ENCODE measurements at places on chromosomes 12 and 14. TPM values are rescaled to one million over a fixed set of nuclear protein-coding genes. Genes with fewer than 3 reads are reported as not detected.

Gene FAIM2
- 17.9 TPM for total RNA-seq

Gene AQP2
- total RNA-seq = not detected

Gene FAM181A
- 2.4 TPM for total RNA-seq

Gene GDF11
- 6.1 TPM for total RNA-seq

Gene KRT2
- total RNA-seq = not detected

Gene SAMD15
- total RNA-seq = 12.6 TPM

Gene EML1
- total RNA-seq = 116 TPM

Gene RHNO1
- 49.7 TPM for total RNA-seq

Gene RNASE12
- total RNA-seq = not detected

Gene BCAT1
- total RNA-seq = 48.5 TPM

Gene NANOG
- total RNA-seq = not detected

GRCh38 chr12:77974645-77975044 is 144.0 kb downstream of the NAV3 start:
- no peak for DNase-seq

DNA sequence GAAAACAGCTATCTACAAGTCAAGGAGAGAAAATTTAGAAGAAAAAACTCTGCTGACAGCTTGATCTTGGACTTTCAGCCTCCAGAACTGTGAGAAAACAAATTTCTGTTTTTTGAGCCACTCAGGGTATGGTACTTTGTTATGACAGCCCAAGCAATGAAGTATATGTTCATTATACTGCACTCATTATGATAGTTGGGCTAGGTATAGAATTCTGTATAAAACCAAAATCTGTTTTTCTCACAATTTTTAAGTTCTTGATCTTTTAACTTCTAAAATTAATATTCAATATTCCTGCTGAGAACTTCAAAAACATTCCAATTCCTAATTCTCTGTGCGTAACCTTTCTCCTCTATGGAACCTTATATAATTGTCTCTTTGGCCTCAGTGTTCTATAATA is 200.8 kb downstream of the SLC5A8 start:
- no peak for DNase-seq

DNA sequence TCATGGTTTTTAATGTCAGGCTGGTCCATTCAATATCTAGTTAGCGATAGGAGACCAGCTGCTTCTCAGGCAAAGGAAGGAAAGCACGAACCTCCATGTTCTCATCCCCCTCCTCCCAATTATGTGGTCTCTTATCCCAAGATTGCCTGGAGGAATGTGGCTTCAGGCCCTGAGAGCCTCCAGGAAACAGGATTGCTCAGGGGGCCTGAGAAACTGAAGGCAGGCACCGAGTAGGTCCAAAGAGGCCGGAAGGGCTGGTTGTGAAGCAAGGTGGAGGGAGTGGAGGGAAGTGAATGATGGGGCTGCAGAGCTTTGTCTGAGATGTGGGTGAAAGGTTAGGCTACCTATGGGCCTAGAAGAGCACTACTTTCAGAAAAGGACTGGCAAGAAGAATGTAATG is 188.2 kb upstream of the DDHD1 start:
- no peak for DNase-seq

GRCh38 chr12:49288922-49289555 is 5.9 kb upstream of the PRPH start:
- no peak for DNase-seq

DNA sequence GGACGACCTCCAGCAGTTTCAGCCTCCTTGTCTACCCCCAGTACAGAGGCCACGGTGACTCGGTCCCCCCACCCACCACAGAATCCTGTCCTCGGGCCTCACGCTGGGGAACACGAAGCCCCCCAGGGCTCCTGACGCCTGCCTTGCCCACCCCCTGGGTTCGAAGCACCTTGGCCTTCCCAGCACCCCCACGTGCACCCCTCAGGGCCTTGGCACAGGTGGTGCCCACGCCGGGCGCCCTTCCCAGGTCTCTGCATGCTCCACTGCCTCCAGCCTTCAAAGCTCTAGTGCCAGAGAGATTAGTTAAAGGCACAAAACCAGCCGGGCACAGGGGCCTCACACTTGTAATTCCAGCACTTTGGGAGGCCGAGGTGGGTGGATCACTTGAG is 61.8 kb downstream of the NOC4L start:
- DNase-seq = no peak

DNA sequence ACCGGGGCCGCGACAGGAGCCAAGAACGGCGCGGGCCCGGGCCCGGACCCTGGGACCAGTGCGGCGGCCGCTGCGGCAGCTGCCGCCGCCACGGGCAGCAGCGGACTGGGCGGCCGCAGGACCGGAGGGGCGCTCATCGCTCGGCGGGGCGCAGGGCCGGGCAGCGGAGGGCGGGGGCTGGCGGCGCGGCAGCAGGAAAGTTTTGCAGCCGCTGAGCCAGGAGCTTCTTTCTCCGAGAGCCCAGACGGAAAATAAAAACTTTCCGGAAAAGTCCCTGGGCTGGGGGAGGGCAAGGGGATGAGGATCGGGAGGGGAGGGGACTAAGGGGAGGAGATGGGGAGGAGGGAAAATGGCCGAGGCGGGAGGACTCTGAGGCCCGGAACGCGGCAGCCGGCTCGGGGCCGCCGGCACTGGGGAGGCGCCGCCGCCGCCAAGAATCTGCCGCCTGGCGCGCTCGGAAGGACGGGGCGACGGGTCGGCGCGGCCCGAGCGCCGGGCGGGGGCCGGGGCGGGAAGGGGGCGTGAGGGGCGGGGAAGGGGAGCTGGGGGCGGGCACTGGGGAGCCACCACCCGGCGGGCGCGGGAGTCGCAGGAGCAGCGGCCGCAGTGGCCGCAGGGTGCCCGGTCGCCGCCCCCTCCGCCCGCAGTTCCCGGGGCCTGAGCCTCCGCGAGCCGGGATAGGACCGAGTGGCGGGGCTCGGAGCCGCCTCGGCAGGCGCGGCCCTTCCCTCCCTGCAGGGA is at the start of gene PRKD1:
Gene PRKD1 (minus strand): TSS at position 472 of the 741 bp plus-strand sequence.
- DNase-seq = peak; percentile 90

GRCh38 chr12:112869778-112870177 is 37.0 kb upstream of the OAS1 start:
- no peak for DNase-seq

DNA sequence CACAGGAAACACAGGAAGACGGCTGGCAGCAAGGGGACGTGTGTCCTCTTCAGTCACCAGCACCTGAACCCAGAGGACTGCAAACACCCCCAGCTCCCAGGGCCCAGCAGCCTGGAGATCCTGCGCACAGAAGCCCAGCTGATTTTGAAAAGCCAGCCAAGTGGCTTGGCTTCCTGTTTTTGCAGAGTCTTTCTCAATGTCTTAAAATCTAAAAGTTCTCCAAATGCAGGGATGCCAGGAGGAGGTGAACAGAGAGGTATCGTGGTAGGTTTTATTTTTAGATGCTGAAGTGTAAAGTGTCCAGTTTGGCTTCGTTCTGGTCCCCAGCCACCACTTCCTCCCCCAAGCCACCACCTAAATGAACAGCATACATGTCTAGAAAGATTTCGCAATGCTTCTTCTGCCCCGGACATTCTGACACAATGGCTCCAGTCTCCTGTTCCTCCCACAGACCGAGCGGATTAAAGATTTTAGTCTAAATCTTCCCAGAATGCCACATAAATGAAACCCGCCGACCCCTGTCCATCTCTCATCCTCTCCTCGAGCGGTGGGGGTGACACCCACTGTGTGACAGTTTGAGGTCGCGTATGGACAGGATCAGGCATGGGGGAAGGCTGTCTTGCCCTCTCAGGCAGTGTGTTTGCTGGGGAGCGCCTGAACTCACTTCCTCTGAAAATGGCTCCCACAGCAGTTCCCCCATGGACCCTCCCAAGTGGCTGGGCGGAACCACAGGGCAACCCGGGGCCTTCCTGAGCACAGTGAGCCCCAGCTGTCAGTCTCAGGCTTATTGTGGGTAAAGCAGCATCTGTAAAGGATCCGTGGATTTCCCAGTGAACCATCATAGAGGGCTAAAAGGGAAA is 41.6 kb downstream of the ITPK1 start:
- no peak for DNase-seq

DNA sequence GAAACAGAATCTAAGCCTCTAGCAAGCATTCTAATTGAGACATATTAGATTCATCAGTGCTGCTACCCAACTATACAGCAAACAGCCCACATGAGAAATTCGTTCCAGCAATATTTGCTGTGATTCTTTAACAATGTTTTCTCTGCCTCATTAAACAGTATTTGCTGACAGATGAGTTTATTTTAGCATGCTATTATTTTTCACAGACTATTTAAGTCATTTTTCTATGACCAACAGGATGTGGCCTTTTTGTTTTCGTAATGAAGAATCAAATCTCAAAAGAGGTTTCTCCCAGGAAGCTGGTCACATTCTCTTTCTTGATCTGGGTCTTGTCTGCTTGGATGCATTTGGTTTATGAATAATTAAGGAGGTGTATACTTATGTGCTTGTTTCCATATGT is 23.2 kb upstream of the SERPINA12 start:
- DNase-seq = no peak

- DNase-seq = no peak
These were observed 39.6 kb upstream of the ITPR2 start for GRCh38 chr12:26872625-26873024.

DNA sequence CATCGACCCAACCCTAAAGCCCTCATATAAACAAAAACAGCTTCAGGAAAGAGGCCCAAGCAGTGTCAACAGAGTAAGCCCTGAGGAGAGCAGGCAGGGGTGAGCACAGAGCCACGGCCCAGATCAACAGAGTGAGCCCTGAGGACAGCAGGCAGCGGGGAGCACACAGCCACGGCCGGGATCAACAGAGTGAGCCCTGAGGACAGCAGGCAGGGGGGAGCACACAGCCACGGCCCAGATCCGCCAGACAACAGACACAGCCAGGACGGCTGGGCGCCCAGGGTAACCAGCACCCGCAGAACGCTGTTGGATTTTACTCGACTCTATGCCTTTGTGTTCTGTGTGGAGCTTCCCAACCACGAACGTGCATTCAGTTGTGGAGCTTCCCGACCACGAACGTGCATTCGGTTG is 15.0 kb downstream of the CCDC85C start:
- DNase-seq = no peak

GRCh38 chr12:3607821-3608220 is 116.8 kb downstream of the PRMT8 start:
- DNase-seq = no peak

DNA sequence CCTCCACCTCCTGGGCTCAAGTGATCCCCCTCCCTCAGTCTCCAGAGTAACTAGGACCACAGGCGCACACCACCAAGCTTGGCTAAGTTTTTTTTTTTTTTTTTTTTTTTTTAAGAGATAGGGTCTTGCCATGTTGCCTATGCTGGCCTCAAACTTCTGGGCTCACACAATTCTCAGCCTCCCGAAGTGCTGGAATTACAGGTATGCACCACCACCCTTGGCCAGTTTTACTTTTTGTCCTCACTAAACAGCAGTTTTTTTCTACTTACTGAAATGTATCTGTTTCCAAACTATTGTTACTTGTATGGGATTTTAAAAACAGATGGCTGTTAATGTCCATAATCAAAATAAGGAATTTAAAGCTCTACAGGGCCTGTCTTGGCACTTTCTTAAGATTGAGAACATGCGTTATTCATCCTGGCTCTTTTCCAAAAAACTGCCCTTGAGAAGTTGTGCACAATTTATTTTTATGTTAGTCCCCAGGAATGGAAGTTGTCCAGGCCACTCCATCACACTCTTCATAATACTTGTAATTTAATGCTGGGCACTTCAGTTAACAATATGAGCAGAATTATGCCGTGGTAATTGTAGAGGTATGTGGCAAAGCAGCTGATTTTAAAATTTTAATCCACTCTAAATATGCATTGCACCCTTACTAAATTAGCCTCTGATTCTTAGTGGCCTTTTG is 51.9 kb upstream of the REP15 start:
- DNase-seq = no peak

DNA sequence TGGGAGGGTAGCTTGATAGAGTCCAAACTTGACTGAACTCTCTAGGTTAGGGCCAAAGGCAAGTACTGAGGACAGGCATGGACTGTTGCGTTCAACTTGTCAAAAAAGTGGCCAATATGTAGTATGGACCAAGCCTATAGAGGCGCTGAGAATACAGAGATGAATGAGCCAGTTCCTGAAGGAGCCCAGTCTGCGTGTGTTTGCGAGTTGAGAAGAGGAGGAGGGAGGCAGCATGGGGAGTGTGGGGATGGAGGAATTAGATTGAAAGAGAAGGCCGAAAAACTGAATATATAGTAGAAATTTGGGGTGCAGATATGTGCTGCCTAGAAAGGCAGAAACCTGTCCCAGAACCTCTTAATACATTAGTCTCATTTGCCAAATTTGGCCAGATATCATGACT is 412.4 kb downstream of the PCNX1 start:
- no peak for DNase-seq

GRCh38 chr12:97921979-97922722 is 459.5 kb downstream of the RMST start:
- no peak for DNase-seq

- DNase-seq = no peak
These were observed 43.7 kb downstream of the ADCK1 start for GRCh38 chr14:77843651-77844050.

DNA sequence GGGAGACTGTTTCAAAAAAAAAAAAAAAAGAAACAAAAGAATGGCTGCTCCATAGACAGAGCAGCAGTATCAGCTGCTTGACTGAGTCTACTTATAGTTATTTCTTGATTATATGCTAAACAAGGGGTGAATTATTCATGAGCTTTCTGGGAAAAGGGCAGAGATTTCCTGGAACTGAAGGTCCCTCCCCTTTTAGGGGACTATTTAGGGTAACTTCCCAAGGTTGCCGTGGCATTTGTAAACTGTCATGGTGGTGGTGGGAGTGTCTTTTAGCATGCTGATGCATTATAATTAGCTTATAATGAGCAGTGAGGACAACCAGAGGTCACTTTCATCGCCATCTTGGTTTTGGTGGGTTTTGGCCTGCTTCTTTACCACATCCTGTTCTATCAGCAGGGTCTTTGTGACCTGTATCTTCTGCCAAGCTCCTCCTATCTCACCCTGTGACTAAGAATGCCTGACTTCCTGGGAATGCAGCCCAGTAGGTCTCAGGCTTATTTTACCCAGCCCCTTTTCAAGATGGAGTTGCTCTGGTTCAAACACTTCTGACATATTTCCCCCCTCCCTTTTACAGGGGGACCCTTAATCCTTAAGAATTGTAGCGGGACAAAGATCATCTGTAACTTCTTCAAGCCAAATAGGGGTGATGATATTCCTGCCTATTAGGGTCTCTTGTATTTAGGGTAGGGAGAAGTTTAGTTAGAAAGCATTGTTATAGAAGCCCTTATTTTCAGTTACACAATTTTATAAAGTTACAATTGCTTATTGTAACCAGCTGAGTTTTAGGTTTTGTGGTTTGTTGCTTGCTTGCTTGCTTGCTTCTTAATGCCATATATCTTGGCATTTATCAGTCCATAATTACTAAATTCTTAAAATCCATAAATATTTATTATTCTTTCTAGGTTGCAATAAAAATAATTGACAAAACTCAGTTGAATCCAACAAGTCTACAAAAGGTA is 42.5 kb downstream of the MARK3 start:
- DNase-seq = no peak

- no peak for DNase-seq
These were observed 32.9 kb downstream of the EVL start for GRCh38 chr14:100098171-100098570.

DNA sequence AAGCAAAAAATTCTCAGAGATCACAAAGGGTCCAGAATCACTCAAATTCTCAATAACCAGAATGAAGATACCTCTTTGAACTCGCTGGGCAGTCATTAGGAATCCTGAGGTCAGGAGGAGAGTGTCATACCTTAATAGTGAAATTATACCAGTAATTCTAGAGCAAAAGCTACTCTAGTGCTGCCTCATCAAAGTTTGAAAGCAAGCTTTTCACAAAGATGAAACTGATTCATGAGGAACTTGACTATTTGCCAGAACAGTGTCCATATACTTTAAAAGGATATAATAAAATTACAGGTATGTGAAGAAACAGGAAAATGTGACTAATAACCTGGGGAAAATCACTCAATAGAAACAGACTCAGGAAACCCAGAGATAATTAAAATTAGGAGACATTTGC is 44.5 kb downstream of the EML5 start:
- DNase-seq = no peak
